ENCODE measurements at places on chromosomes 11 and 22.

GRCh38 chr11:77153276-77154185 is 25.5 kb downstream of the MYO7A start:
- no peak for DNase-seq

DNA sequence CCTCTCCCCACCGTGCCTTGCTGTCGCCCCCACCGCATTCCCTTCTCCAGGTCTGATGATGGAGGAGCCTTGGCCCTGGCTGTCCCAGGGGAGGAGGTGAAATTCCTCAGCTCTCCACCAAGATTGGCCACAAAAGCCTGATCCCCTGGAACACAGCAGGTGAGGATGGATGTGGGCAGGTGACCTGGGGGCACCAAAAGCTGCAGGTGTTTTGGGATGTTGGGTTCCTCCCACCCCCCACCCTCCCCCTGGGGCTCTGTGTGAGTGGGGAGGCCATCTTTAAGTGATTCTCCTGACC is 639 bp downstream of the TRIOBP start:
- DNase-seq: no peak

DNA sequence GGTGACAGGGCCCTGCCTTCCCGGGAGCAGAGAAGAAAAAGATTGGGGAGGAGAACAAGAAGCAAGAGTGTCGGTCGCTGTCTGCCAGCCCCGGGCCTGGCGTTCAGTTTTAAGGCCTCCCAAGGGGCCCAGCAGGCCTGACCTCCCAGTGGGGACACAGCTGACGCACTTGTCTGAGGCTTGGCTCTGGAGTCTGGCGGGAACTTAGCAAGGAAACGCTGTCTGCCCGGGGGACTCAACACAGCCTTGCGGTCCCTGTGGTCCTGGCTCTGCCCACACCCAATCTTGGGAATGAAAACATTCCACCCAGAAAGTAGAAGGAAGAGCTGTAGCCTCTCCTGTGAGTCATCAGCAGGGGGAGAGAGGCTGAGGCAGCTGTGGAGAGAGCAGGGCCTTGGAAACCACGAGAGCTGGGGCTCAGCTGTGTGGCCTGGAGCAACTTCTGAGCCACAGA is 54.4 kb downstream of the TRAF6 start:
- DNase-seq: peak; percentile 46

GRCh38 chr11:3010004-3010403 is 17.9 kb upstream of the NAP1L4 start:
- no peak for DNase-seq

DNA sequence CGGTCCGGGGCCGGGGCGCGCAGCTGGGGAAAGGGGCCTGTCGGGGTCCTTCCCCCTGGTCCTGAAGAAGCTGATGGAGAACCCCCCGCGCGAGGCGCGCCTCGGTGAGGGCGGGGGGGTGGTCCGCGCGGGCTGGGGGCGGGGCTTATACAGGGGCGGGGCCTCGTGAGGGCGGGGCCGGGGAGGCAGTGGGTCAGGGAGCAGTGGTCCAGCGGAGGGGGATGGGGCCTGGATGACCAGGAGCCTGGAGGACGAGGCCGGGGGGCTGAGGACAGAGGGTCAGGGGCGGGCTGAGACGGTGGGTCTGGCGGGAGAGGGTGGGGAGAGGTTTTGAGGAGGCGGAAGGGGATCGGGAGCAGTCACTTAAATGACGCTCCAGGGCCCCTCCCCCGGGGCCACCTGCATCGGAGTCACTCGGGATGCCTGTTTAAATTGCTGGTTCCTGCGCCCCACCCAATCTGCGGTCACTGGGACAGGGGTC is 396 bp downstream of the TEF start:
- peak; percentile 53 for DNase-seq

DNA sequence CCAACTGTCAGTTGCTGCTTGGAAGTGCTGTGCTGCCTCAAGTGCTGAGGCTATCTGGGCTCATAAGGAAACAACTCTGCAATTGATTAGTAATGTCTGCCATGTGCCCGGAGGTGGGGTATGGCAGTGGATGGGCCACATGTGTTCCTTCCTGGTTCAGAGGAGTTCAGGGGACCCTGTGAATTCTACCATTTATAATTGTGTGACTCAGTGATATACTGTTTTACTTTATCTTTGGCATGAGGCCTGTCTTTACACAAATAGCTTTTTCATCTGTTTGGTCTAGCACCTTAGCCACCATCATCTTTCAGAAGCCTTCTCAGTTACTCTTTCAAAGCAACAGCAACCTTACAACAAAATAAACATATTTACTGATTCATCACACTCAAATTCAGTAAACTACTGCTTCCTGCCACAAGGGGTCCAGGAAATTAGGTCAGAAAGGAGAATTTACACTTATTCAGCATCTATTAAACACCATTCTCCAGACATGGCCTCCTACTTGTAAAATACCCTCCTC is 20.9 kb downstream of the DKK3 start:
- peak; percentile 66 for DNase-seq

GRCh38 chr11:69101115-69101791 is 52.5 kb downstream of the TPCN2 start:
- peak; percentile 91 for DNase-seq

- DNase-seq: peak; percentile 76
Observed at GRCh38 chr11:96155627-96156378, 187.2 kb downstream of the MAML2 start.

DNA sequence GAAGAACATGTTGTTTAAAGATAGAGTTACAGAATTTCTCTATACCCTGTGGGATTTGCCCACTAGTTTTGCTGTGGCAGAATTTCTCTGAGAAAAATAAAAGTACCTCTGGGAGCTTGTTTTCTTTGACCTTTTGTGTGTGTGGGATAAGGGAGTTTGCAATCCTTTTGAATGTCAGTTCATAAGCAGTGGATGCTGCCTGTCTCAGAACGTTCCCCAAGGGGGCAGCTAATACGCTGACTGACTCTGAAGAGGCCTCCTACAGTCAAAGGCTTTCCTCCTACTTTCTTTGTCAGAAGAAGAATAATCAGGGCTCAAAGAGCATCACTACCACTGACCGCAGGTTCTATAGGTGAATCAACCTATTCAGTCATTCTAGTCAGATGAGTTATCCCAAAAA is 140.6 kb downstream of the AASDHPPT start:
- DNase-seq: no peak

- DNase-seq: no peak
Observed at GRCh38 chr11:131592734-131593133, 222.3 kb downstream of the NTM start.

GRCh38 chr22:43421046-43421665 is 9.3 kb downstream of the MPPED1 start:
- DNase-seq: no peak

- no peak for DNase-seq
Observed at GRCh38 chr11:8065031-8065430, 16.0 kb upstream of the TUB start.

DNA sequence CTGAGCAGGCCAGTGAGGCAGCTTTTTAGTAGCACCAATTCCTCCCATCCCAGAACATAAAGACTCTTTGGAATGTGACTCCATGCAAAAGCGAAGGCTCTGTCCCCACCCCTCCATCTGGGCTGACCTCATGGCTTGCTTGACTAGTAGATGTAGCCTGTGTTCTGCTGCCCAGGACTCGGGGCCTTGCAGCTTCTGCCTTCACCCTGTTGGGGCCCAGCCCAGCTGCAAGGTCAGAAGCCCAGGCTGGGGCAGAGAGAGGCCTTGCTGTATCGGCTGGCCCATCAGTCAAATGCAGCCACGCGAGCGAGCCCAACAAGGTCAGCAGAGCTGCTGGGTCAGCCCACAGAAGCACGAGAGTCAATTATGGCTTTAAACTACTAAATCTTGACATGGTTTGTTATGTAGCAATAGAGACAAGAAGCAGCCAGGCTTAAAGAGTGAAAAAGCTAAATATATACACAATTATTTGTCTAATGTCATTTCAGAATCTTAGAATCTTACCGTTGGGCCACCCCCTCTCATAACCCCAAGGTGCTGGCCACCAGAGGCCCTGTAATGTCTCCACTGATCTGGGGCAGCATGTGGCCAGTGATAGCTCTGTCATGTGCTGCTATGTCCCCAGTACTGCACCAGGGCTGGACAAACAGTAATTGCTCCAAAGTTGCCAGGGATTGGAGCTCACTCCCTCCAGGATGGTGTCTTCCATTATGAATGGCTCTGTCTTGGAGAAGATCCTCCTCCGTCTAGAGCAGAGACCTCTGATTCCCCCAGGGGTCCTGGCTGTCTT is 10.4 kb upstream of the WNT11 start:
- no peak for DNase-seq

DNA sequence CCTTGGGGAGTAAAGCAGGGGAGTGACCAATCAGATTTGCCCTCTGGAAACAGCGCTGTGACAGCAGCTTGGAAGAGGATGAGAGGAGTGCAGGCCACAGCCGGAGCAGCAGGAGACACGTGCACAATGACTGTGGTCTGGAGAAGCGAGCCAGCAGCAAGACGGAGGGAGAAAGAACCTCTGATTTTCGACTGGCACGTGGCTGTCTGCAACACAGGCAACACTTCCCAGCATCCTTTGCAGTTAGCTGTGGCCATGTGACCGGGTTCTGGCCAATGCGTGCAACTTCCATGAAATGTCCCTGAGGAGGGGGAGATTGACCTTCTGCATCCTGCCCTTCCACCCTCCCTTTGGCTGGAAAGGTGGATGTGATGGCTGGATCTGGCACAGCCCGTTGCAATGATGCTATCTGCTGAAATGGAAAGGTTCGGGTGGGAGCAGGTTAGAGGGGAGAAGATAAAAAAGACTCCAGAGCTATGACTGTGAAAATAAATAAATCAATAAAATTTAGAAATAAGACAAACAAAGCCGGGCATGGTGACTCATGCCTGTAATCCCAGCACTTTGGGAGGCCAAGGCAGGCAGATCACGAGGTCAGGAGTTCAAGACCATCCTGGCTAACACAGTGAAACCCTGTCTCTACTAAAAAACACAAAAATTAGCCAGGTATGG is 15.6 kb downstream of the PLA2G6 start:
- no peak for DNase-seq

GRCh38 chr11:78820741-78821140 is 246.1 kb upstream of the NARS2 start:
- DNase-seq: no peak

- DNase-seq: no peak
Observed at GRCh38 chr22:26552466-26552865, 37.5 kb downstream of the TPST2 start.

- DNase-seq: no peak
Observed at GRCh38 chr22:35311551-35311999, 11.9 kb downstream of the TOM1 start.

GRCh38 chr11:59771605-59772004 is 16.4 kb downstream of the STX3 start:
- DNase-seq: no peak

DNA sequence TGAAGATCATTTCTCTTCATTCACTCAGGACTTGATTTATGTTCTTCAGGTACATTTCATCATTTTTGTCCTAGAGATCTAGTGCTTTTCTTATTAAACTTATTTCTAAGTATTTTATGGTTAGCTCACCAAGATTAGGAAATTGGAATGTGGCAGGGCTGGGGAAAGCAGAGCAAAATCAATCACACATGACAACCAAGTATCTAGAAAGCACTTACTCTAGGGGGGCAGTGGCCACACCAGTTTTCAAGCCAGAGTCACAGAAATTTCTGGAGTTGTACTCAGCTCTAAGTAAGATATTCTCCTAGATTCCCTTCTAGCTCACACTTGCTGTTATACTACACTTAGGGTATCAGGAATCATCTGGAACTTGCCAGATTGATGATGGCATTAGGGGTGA is 33.3 kb upstream of the MYEOV start:
- no peak for DNase-seq

- peak; percentile 95 for DNase-seq
Observed at GRCh38 chr11:834371-835316, 1.9 kb downstream of the CD151 start.

- DNase-seq: peak; percentile 19
Observed at GRCh38 chr11:10450462-10451425, 4.3 kb upstream of the AMPD3 start.

DNA sequence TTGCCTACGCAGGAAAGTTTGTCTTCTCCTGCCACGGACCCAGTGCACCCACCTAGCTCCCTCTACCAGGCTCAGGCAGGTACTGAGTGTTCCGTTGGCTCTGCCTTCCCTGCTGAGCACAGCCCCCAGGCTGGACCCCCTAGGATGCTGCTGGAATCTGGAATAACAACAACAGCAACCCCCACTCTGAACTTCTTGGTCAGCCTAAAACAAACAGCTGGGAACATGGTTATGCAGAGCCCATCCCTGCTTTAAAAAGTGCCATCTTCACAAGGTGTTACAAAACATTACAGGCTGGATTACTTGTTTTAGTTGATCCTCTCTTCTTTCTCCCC is 1.8 kb downstream of the OPCML start:
- DNase-seq: no peak

DNA sequence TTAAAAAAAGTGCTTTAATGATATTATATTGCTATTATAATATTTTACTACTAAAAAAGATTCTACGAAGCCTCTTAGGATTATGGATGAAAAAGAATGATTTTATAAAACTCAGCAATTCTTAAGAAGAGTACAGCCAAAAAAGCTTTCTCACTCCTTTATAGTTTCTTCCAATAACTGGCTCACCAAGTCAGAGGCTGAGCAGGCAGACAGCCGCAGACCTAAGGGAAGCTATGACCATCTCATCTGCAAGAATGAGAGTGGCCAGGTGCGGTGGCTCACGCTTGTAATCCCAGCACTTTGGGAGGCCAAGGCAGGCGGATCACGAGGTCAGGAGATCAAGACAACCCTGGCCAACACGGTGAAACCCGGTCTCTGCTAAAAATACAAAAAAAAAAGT is 12.7 kb upstream of the EMID1 start:
- DNase-seq: no peak

- no peak for DNase-seq
Observed at GRCh38 chr11:27459191-27459590, 13.4 kb downstream of the LGR4 start.

GRCh38 chr11:7046474-7047175 is 26.3 kb downstream of the NLRP14 start:
- no peak for DNase-seq

DNA sequence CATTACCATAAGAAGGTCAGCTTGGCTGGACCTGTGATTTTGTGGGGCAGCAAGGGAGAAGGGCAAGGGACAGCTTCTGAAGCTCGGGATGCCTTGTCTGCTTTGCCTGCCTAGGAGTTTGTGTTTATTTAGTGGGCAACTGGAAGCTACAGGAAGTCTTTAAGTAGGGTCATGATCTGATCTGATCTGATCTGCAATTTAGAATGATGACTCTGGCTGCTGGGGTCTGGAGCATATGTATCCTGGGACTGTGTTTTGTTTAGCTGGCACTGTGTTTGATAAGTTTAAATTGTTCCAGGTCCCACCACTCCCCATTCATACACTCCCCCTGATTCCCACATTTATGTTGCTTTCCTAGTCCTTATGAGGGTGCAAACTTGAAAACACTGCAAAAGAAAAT is 47.7 kb upstream of the HTATIP2 start:
- no peak for DNase-seq

DNA sequence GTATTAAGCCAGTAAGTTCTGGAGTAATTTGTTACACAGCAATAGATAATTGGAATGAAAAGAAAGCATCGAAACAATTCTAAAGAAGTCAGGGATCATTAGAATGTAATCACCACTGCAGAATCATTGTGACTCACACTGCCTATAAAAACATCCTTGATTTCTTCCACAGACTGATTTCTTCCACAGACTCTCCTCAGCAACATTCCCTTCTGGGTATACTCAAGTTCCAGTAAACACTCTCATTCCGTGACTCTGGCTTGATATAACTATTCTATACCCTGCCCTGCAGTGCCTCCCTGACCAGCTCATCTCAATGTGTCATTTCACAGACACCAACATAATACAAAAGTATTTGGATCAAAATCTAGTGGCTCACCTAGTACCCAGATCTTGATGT is 120.5 kb downstream of the BBOX1 start:
- DNase-seq: no peak

GRCh38 chr11:61833471-61833870 is 5.4 kb downstream of the FADS2 start:
- no peak for DNase-seq

- no peak for DNase-seq
Observed at GRCh38 chr22:26662160-26662559, 4.8 kb downstream of the MIAT start.

Data from A549 (cell line).